ENCODE measurements at places on chromosomes 12 and 14. TPM values are rescaled to one million over a fixed set of nuclear protein-coding genes. Genes with fewer than 3 reads are reported as not detected.
A peak's percentile ranks its signal among the peaks of the same experiment; 100 is the strongest.

DNA sequence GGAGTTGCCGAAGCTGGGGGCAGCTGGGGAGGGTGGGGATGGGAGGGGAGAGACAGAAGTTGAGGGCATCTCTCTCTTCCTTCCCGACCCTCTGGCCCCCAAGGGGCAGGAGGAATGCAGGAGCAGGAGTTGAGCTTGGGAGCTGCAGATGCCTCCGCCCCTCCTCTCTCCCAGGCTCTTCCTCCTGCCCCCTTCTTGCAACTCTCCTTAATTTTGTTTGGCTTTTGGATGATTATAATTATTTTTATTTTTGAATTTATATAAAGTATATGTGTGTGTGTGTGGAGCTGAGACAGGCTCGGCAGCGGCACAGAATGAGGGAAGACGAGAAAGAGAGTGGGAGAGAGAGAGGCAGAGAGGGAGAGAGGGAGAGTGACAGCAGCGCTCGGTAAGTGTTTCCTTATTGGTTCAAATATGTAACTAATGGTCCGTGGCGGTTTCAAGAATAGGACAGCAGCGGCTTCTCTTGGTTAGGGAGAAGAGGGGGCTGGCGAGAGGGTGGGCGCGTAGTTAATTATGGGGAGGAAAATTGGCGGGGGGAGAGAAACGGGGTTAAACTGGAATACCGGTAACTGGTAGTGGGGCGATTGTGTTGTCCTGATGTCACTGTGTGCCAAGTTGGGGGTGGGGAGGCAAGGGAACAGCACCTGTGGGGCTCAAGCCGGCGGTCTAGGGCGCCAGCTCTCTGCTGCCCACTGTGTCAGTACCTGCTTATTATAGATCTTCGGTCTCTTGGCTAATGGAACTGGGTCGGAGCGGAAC is 8.4 kb downstream of the HOXC8 start:
- no peak for DNase-seq

DNA sequence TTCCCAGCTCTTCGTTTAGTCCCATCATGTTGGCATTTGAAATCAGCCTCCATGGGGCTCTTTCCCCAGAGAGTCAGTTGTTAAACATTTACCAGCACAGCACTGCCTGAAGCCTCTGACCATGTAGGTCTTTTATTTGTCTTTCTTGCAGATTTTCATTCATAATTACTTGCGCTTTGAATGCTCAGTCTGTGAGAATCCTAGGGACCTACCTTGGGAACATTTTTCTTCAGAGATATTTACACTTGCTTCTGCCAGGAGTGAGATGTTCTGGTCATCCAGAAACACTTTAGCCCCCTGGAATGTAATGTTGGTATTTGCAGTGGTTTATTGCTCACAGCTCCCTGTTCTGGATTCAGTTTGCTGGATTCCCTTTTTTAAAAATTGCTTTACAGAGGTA is 41.7 kb downstream of the RPH3A start:
- no peak for DNase-seq

DNA sequence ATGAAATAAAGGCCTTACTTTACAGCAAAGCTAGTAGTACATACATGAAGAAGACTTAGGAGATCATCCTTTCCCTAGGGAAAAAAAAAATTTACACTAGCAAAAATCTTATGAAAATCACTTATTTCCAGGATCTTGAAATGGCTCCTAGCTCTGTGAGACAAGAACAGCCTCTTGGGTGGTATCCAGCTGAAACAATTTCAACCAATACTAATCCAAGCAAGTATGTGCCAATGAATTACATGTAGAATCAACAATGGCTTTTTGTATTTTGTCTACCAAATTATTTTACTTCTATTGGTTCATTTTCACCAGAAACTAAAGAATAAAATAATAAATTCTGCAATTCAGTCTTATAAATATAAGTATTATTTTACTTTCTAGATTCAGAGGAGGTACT is 2.7 kb upstream of the SLCO1A2 start:
- peak; percentile 12 for DNase-seq

DNA sequence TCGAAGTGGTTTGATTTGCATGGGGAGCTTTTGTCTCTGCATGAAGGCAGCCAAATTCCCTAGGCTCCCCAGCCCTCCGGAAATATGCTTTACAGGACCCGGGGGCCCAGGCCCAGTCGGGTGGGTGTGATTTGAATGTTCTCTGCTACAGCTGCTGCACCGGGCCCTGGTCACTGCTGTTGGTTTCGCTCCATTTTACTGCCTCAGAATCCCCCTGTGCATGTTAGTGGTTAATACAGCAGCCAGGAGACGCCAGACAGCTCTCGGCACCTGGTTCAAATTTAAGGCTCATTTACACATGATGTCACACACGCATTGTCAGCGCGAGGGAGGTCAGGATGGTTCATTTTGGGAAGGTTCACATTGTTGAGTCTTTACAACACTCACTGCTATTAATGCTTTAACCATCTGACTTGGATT is 99.6 kb downstream of the SLC38A6 start:
- peak; percentile 88 for DNase-seq

DNA sequence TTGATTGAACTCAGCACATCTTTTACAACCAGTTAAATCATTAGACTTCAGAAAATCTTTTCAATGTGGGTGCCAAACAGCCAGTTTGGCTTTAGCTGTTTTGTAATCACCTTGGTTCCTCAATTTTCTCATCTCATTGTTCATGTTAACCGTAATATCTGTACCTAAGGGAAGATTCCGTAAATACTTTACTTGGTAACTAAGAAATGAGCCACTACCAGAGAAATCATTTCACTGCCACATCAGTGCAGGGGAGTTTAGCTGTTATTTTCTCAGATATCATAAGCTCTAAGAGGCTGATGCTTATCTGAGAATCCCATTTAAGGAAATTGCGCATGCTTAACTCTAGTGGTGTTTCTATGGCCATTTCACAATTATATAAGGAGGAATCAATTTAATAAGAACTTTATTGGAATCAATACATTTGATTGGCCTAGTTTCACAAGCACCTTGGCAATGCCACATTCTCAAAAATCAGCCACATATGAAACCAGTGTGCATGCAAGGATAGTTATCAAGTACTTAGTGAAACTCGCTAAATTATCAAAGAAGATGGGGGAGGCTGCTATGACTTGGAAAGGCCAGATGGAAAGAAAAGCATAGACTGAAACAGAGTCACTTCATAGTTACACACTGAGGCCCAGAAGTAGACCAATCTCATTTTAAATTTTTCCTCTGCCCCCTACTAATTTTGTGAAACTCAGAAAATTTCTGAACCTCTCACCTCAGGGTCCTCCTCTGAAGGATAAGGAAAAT is 28.1 kb upstream of the IL22 start:
- DNase-seq = no peak

ADCY4 gene
- 18.8 TPM for polyA plus RNA-seq

- DNase-seq = no peak
Observed at GRCh38 chr14:23006188-23006534, 3.8 kb downstream of the C14orf93 start.

DNA sequence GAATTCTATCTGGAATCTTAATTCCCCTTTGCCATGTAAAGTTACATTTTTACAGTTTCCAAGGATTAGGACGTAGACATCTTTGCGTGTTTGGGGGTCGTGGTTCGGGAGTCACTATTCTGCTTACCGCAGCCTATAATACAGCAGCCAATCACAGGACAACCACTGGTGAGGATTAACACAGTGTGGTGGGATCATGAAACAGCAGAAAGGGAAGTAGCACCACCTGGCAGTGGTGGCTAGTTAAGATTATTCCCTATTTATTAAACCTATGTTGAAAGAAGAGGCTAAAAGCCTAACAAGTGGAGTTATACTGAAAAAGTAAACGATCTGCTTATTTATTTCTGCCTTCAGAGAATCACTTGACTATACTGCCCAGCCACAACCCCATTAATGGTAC is 71.7 kb downstream of the IPO8 start:
- DNase-seq = no peak

- DNase-seq = no peak
Observed at GRCh38 chr12:56998981-56999380, 7.4 kb downstream of the ZBTB39 start.

GRCh38 chr14:94867946-94868771 is 98.2 kb upstream of the GSC start:
- no peak for DNase-seq

GRCh38 chr12:130712346-130713065 is 3.6 kb downstream of the RIMBP2 start:
- no peak for DNase-seq

- no peak for DNase-seq
Observed at GRCh38 chr12:23463172-23463571, 486.3 kb downstream of the SOX5 start.

KCNC2 gene
- polyA plus RNA-seq = 0.60 TPM

DNA sequence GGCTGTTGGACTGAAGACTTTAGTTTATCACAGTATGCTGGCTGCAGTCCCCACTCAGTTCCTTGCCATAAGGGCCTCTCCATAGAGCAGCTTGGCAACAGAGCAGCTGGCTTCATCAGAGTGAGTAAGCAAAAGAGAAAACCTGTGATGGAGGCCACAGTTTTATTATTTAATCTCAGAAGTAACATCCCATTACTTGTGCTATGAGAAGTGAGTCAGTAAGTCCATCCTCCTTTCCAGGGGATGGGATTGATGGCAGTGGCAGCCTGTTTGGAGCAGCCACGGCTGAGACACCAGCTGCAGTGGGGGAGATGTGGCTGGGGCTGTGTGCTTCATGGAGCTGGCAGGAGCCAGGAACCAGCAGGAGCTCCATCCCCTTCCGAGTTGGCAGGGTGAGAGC is 138.5 kb upstream of the SRRM4 start:
- DNase-seq = peak; percentile 2

DNA sequence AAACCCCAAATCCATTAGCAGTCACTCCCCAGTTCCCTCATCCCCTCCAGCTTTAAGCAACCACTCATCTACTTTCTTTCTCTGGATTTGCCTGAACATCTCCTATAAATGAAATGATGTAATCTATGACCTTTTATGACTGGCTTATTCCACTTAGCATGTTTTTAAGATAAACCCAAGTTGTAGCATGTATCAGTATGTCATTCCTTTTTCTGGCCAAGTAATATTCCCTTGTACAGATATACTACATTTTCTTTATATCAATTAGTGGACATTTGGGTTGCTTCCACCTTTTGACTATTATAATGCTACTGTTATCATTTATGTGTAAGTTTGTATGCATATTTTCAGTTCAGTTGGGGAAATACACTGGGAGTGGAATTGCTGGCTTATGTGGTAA is 83.4 kb downstream of the TESC start:
- no peak for DNase-seq

GRCh38 chr12:85920324-85920947 is 46.3 kb downstream of the NTS start:
- DNase-seq = peak; percentile 6

DNA sequence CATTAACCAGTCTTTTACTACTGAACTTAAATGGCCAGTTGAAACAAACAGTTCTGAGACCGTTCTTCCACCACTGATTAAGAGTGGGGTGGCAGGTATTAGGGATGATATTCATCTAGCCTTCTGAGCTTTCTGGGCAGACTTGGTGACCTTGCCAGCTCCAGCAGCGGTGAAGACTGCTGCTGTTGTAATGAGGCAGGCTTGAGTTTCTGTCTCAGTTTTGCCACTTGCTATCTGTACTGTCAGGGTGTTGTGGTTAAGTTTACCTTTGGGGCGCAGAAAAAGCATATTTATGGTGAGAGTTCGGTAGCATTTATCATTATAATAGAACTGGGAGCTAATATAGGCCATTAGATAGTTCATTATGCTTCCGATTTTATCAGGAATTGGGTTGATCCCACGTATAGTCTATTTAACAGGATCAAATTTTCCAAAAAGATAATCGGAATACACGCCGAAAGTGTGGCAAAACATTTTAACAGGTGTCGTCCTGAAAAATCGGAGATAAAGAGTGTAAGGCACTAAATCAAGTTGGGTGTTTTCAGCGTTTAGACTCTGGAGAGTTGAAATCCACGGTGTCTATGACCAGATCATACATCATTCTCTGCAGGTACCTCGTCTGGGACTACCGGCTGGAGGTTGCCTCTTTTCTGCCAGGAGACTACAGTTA is 688 bp upstream of the NECAP1 start:
- peak; percentile 17 for DNase-seq

GRCh38 chr14:46259536-46259935 is 392.0 kb downstream of the RPL10L start:
- no peak for DNase-seq

- no peak for DNase-seq
Observed at GRCh38 chr12:32836710-32837109, 59.9 kb downstream of the PKP2 start.

DNA sequence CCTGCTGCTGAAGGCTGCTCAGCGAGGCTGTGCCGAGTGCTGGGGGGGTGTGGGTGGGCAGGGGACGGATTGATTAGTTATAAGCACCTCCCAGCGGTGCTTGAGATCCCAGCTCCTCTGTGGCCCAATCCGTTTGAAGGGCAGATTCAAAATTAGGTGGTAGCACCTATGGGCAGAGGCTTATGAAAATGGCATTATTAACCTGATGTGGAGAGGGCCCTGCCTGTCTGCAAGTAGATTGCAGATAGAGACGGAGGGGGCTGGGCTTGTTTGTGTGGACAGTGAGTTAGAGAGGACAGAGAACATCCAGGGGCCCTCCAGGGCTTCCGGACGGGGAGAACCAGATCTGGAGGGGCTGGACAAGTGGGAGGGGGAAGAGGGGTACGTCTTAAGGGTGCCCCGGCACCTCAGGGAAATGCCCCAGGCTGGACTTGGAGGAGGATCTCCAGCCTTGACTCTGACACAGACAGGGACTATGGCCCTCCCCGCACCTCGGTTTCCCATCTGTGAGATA is at the start of gene RTL1:
RTL1 (minus strand) TSS at position 51 of the 514 bp plus-strand sequence. CDS start 18,934 bp downstream, outside the sequence.
- DNase-seq = no peak

NOXRED1 gene
- 0.80 TPM for polyA plus RNA-seq

DNA sequence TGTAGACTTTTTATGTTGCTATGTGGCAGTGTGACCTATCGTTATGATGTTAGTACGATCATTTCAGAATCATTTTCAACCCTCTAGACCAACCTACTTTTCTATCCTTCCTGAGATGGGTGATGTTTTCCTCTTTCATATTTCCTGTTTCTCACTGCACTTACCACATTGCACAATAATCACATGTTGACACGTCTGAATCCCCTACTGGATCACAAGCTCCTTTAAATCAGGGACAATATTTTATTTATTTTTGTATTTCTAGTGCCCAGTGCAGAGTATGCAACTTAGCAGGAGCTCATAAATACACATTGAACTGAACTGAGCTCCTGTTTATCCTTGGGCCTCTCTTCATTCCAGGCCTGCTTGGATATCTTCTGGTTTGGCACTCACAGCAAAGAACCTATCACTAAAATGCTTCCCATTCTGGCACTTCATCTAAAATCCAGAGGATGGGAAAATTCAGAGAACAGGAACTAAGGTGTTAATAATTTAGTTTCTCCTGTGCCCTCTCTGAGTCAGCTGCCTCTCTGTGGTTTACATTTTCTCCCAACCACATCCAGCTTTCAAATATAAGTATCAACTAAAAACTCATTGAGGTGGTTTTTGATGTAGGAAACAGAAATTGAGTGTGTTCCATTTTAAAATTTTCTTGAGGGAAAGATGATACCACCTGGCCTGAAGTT is 69.4 kb upstream of the DYRK2 start:
- DNase-seq = no peak

GRCh38 chr12:94603434-94604365 is 46.7 kb downstream of the TMCC3 start:
- no peak for DNase-seq

DNA sequence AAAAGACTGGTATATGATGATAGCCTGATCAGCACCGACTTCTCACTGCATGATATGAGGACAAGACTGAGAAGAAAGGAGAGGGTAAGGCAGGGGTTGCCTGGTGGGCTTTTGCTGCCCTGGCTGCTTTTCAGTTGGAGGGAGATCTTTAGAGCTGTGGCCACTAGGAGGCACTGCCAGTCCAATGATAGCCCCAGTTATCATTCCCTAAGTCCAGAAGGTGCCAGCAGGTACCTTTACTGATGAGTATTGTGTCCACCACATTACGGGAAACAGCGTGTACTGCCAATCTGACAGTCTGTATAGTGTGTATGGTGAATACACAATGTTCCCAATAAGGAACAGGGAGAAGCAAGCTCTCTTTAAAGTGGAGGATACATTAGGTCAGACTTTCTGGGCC is 55.8 kb upstream of the CCDC175 start:
- no peak for DNase-seq
